Urothelium cell line (cell line): ENCODE measurements at places on chromosomes 4 and X.

DNA sequence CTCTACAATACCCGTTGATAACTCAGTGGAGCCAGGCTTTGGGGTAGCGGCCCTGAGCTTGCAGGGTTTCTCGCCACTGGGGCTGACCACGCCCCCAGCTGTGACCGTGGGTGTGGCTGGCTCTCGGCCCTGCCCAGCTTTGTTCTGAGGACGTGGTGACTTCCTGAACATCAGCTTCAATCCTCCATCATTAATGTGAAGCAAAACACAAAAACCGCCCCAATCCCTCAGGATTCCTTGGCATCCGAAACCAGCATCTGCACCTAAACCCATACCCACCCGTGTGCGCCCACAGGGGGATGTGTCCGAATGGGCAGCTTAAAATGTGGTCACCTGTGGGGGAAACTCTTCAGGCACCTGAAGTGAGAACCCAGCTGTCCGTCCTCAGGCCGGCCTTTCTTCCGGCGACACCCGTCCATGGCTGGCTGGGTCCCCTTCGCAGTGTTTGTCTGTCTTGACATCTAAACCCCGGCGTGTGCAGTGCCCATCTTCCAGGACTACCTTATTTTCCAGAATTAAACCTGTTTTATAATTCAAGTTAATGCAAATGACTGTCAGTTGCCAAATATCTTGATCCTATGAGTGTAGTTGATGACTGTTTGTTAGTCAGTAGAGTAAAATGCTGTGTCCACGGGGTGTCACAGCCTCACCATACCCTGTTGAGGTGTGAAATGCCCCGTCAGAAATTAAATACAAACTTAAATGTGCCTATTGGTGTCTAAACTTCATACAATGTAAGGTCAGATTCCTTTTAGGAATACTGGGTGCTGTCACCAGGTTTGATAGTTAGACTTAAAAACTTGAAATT is 27.3 kb downstream of the NELFA start:
- DNase-seq = no peak

- DNase-seq = no peak
Observed at GRCh38 chrX:136076942-136077341, 70.4 kb upstream of the FHL1 start.

- DNase-seq = no peak
Observed at GRCh38 chr4:118814058-118814457, 21.9 kb downstream of the SEC24D start.

GRCh38 chr4:27176881-27177280 is 316.2 kb downstream of the STIM2 start:
- DNase-seq = no peak

DNA sequence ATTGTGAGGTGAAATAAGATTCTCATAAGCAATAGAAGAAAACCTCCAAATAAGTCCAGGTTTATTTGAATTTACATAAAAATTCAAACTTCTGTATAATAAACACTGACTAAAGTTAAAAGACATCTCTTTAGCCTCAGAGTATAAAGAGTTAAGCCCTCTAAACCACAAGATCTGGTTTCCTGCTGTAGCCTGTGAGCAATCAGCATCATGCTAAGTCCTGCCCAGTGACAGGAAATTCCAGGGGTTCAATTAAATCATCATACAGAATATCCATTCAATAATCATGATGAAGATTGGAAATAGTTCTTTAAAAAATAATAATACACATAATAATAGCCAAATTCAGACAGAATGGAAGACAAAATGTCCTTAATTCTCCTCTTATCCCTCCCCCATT is 139.2 kb upstream of the DGKK start:
- DNase-seq = no peak

DNA sequence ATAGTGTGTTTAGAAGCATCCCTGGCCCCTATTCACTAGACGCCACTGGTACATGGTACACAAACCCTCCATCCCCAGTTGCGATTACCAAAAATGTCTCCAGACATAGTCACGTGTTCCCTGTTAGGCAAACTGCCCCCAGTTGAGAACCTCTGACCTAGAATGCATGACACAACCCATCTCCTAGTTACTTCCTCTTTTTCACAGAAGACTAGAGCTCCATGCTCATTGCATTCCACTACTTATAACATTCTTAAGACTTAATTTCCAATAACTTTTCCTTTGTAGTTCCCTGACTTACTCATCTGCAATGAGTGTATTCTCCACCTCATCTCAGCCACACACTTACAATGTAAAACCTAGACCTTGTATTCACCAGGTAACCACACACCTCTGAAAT is 68.6 kb downstream of the PRSS12 start:
- no peak for DNase-seq

- DNase-seq = no peak
Observed at GRCh38 chr4:89781321-89781720, 55.6 kb downstream of the SNCA start.

GRCh38 chrX:67104982-67105757 is 438.7 kb upstream of the AR start:
- DNase-seq = no peak

- no peak for DNase-seq
Observed at GRCh38 chrX:42247241-42247640, 323.9 kb upstream of the CASK start.
